ENCODE measurements at places on chromosomes 2 and 18.

- no peak for DNase-seq
These were observed 57.2 kb downstream of the TSHZ1 start for GRCh38 chr18:75267643-75268363.

DNA sequence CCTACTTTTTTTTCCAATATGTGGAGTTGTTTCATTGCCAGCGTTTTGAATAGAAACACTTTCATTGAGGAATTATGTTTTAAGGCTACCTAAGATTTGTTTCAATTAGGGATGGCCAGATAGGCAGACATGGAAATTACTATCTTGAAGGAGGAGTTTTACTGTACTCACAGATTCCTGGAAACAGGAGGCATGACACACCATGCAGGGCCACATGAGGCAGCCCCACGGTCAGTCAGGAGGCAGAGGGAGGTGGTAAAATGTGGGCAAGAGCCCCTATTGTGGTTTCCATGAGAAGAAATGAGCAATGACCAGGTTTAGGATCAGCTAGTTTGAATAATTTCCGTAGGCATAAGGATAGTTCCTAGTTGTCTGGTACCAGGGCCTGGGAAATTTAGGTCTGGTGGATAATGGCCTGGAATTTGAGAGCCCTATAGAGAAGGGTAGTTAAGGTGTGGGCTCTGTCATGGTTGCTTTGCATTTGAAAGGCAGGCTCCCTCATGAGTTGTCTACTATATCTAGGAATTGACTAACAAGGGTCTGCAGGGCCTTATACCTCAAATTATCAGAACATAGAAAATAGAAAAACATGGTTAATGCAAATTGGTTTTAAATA, 360.0 kb upstream of the KCNJ3 start:
- no peak for DNase-seq

DNA sequence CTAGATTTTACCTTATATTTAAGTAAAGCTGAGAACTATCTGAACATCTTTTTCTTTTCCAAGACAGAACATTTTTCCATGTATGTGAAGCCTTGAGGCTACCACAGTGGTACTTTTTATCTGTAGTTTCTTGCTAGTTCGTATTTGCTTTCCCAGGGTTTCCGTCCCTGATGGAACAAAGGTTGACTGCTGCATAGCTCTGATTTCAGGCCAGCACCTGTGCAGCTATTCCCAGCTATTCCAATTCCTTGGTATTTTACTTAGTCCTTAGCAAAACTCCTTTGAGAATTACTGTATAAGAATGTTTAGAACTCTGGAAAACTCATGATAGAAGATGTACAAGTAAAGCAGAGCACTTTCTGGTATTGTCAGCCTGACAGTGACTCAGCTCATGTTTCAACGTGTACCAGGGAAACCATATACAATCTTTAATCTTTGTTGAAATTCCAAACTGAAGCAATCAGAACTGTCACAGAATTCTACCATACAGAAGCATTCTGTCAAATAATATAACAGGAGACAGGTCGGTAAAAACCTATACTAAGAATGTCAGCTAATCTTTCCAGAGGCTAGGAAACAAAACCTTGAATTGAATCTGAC, 162.2 kb downstream of the PKP4 start:
- DNase-seq: no peak

DNA sequence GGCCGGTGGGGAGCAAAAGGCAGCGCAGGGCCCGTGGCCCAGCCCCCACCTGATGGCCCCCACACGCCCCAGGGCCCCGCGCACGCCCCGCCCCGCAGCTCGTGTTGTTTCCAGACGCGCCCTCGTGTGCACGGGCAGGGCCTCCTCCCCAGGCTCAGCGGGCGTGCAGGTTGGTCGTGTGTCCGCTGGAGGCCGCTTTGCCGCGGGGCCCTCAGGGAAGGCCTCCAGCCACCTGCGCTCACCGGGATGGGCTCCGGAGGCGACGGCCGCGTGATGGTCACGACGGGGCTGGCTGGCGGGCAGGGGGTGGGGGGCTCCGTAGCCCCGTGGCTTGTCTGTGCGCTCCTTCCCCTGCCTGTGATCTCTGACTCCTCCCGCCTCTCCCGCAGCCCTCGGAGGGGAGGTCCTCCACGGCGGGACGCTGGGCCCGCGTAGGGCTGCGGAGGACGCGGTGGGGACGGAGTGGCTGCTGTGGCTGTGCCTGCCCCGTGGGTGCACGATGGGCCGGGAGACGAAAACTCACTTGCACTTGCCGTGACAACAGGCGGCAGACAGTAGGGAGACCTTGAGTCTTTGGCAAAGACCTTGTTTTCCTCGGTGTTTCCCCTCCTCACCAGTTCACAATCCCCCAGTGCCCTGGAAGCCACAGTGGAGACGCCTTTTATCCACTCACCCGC, 67.1 kb downstream of the RTP5 start:
- no peak for DNase-seq

- DNase-seq: no peak
These were observed 25.2 kb upstream of the LCLAT1 start for GRCh38 chr2:30421604-30422443.

DNA sequence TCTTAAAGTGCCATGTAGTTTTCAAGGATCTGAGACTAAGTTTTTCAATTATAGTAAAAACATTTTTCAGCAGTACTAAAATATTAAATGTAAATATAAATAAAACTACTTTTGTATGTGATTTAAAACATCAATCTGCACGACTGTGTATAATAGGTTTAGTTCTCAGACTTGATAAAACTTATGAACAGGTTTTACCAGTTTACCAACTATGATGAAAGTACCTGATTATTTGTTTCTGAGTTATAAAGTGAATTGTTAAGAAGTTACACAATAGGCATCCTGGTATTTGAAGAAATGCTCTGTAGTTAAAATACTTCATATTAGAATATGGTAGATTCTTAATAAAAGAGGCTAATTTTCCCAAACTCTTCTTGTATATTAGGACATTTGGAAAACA, 14.8 kb downstream of the RELCH start:
- no peak for DNase-seq

- DNase-seq: no peak
These were observed 75.8 kb downstream of the LONRF2 start for GRCh38 chr2:100246163-100247145.

GRCh38 chr2:226478109-226478809, 321.4 kb downstream of the IRS1 start:
- DNase-seq: no peak

GRCh38 chr18:51371929-51372328, 174.4 kb upstream of the MEX3C start:
- no peak for DNase-seq

DNA sequence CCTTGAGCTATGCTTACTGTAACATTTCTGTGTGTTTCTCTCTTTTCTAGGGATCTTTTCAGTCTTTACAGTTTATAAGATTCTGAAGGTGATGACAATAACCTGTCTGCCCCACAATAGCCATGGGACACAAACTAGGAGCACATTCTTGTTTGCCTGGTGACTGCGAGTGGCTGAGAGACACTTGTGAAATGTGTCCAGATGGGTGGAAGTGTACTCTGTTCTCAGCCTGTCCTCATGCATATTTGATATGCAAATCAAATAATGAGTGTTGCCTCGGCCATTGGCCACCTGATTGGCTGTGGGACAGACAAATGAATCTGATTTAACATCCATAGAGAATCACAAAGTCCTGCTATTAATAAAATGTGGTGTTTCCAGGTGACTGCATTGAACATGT, 246.2 kb downstream of the HNMT start:
- DNase-seq: no peak

- DNase-seq: no peak
These were observed 60.0 kb downstream of the ROCK1 start for GRCh38 chr18:21051620-21052019.

DNA sequence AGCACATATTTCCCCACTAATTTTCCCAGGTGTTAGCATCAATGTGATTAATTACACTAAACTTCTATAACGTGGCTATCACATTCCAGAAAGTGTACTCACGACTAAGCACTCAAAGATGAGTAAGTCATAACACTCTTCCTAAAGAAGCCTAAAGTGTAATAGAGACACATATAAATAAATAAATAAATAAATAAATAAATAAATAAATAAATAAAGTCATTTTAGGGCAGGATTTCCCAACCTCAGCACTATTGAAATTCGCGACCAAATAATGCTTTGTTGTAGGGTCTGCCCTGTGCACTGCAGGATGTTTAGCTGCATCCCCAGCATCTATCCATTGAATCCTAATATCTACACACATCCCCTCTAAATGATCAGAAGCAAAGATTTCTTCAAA, 390.9 kb downstream of the CDH7 start:
- no peak for DNase-seq

DNA sequence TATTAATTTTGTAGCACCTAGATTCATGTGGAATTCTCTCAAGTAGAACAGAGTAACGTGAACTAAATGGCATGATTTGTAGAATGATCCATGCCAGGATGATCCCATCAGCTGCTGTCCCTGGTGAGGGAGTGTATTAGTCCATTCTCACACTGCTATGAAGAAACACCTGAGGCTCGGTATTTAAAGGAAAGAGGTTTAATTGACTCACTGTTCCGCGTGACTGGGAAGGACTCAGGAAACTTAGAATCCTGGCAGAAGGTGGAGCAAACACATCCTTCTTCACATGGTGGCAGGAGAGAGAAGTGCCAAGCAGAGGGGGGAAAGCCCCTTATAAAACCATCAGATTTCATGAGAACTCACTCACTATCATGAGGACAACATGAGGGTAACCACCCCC, 312.6 kb downstream of the PTPRM start:
- DNase-seq: no peak

- no peak for DNase-seq
These were observed 165.7 kb downstream of the TWIST2 start for GRCh38 chr2:239013678-239013976.

DNA sequence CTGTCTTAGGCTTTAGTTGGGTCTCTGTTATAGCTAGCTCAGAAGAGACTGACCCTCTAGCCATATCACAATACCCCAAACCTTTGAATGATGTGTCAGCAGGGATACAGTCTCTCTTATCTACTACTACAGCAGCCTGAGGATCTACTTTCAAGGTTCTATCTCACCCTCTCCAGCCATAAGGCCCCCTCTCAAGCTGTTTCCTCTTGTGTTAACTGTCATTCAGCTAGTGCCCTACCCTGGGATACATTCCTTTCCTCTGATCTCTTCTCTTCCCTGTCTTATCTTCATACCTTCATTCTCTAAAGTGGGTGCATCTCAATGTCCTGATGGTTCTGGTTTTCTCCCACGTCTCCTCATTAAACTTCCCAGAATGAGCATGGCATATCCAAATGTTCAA, 434.7 kb downstream of the NRXN1 start:
- no peak for DNase-seq

- no peak for DNase-seq
These were observed 71.2 kb downstream of the CTAGE1 start for GRCh38 chr18:22346401-22346952.

DNA sequence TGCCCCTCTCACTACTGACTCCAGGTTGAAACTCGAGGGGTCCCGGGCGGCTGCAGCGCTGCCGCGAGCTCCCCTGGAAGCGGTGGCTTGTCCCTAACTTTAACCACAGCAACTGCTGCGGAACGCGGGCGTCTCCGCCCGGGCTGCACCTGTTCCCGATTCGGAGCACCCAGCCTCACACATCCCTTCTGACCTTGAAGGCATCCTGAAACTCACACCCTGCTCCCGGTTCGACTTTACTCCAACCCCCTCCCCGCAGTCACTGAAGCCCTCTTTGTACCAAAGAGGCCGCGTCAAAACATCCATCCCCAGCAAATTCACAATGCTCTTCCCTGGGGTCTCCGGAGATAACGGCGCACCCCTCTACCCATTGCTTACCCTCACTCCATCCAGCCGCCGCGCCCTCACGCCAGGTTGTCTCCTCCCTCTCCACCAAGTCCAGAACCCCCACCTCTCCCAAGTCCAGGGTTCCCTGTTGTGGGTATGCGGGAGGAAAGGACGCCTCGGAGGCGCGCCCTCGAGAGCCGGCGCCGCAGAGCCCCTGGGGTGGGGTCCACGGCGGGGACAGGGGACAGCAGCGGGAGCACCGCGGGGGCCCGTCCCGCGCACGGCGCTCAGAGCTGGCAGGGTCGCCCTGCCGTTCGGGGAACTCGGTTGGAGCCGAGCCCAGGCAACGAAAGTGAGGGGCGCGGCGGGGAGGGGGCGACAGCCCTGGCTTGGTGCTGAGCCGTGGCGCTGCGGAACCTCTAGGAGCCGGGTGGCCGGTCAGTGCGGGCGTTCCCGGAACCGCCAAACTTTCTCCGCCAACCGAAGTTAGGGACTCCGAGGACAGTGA, 934 bp downstream of the MYO5B start:
- no peak for DNase-seq

GRCh38 chr2:129565551-129566109, 413.8 kb upstream of the RAB6C start:
- DNase-seq: no peak

DNA sequence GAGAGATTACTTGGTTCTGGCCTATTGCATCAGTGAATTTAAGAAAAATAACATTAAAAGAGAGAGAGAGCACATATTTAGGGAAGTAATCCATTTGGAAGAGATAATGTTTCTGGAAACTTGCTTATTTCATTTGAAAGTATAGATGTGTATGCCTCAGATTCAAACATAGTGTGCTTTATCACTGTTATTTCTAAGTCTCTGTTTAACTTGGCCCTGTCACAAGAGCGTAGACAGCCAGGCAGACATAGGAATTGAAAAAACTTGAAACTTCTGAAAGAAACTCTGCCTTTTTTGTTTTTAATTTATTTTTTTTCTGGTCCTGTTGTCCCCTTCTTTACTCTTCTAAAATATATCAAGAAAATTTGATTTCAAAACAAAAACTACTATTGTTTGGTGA, 849.1 kb downstream of the CNTNAP5 start:
- DNase-seq: no peak

GRCh38 chr2:46852124-46852523, 63.5 kb downstream of the MCFD2 start:
- DNase-seq: no peak

DNA sequence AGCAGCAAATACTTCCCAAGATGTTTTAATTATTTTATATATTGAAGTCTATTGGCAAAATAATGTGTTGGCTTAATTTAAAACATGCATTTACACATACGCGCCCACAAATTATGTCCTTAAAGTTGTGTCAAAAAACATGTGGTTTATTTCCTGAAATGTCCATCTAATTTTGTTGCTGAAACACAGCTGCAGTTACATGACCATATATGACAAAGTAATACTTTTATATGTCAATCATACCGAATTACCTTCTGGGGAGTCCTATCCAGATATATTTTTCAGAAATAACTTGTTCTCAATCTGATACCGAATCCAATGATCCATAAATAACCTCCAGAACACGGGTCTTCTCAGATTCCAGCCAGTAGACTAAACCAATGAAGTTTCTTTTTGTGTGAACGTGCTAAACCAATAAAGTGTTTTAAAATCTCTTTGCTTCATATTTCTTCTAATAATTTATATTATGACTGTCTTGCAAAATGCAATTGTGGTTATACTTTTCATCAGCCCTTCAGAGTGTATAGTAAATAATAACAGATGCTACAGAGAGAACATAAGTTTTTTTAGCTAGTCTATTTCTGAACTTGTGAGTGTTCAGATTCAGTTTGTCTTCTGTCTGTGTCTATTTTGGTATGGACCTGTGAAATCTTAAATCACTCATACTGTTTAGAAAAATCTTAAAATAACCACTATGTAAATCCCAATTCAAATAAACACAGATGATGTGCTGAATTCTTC, 2.4 kb downstream of the SCG2 start:
- DNase-seq: no peak
